ENCODE measurements at places on chromosomes 3 and 15. TPM values are rescaled to one million over a fixed set of nuclear protein-coding genes. Genes with fewer than 3 reads are reported as not detected.

Gene CYP1A1
- total RNA-seq: 5.5 TPM

Gene HACD2
- total RNA-seq: 14.1 TPM

Gene CILP
- not detected for total RNA-seq

Gene CHL1
- not detected for total RNA-seq

Gene TJP1
- 85.1 TPM for total RNA-seq

Gene GABRR3
- total RNA-seq: not detected

Gene SAMMSON
- not detected for total RNA-seq

Gene CCDC50
- 208 TPM for total RNA-seq
